ENCODE measurements at places on chromosomes 11 and 22.

DNA sequence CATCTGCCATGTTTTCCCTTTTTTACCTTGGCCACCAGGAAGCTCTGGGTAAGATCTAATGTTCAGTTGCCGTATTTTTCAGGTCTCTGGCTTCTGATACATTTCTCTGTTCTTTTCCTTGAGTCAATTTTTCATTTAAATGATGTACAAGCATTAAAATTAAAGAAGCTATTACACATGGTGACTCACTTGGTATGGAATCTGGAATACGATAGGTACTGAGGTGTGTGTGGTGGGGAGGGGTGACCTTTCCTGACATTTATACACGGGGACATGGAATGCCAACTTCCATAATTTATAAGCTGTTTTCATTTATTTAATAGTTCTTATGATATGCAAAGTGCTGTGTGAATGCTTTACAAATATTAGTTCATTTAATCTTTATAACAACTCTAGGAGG lies 47.8 kb upstream of the ALX4 start:
- DNase-seq: no peak

GRCh38 chr11:110077831-110078325 lies 15.3 kb upstream of the ZC3H12C start:
- DNase-seq: no peak

DNA sequence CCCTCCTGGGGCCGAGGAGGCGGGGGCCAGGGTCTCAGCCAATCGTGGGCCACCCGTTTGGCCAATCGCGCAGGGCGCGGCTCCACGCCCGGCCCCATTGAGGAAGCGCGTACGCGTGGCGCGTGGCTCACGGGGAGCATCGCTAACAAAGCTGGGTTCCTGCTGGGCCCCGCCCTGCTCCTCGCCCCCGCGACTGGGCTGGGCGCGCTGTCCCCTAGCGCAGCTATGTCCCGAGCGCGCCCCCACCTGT lies 614 bp upstream of the ASCL2 start:
- no peak for DNase-seq

DNA sequence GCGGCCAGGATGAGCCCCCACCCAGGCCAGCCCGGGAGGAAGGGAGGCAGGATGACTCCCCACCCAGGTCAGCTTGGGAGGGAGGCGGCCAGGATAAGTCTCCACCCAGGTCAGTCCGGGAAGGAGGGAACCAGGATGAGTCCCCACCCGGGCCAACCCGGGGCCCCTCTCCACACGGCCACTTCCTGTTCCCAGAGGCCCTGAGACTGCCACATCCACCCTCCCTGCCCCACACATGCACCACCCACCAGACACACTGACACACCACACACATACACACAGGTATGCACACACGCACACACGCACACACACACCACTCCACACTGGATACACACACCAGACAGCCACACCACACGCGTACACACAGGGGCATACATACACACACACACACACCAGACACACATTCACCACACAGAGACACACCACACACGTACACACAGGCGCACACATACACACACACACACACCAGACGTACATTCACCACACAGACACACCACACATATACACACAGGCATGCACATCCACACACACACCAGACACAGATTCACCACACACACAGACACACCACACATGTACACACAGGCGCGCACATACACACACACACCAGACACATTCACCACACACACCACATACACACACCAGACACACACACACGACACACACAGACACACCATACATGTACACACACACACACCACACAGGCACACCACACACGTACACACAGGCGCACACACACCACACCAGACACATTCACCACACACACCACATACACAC lies 84.9 kb upstream of the PRR5 start:
- no peak for DNase-seq

GRCh38 chr22:27729246-27729645 lies 72.3 kb downstream of the MN1 start:
- no peak for DNase-seq

DNA sequence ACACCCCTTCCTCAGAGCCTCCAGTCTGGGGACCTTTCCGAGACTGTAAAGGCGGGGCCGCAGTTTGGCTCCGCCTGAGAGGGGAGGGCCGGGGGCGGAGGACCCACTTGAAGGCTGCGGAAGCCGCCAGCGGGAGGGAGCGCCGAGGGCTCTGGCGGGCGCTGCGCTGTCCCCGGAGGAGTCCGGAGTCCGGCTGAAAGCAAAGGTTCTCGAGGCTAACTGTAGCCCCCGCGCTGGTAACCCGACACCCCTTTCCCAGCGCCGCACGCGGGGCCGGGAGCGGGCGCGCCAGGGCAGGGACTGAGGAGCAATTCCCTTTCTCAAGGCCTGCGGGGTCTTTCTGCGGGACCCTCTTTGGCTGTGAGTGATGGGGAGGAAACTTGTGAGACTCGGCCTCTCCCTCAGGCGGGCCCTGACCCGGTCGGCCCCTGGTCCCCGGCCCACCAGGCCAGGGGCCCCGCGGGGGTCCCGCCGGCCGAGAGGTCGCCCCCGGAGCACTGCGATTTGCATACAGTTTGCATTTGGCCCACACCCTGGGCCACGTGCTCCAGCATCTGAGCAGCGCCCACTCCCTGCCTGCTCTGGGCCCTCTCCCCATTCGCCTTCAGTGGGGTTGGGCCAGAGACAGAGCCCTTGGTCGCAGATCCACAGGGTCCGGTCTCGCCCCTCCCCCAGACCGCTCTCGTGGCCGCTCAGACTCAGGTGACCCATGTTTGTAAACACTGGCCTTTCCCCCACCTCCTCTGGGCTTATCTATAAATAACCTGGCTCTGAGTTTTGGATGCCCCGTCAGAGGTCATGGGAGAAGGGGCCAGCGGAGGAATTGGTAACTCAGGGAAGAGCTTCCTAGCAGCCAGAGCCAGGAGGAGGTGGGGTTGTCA lies 519 bp upstream of the ART5 start:
- DNase-seq: peak; percentile 53

- DNase-seq: no peak
Measured at GRCh38 chr22:44979154-44979553, 30.7 kb downstream of the PHF21B start.

GRCh38 chr11:133269267-133269666 lies 263.0 kb downstream of the OPCML start:
- DNase-seq: no peak

GRCh38 chr11:30984827-30985226 lies 384.7 kb downstream of the DCDC1 start:
- no peak for DNase-seq

DNA sequence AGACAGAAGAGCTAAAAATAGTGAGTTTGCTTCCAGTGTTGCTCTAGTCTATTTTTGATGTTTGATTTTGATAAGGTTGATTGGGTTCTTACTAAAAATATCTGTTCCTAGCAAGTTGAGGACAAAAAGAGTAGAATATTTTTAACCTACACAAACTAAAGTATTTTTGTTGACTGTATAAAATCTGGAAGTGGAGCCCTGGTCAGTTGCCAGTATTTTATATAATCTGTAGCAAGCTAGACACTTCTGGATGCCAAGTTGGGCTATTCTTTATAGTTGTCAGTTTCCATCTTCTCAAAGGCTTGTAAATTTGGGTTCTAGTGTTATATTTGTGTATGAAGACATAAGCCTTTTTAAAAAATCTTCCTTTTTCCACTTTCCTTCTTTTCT lies 56.7 kb downstream of the HSD17B12 start:
- no peak for DNase-seq

GRCh38 chr22:31840585-31840984 lies 86.8 kb downstream of the DEPDC5 start:
- no peak for DNase-seq

GRCh38 chr22:35517769-35518530 lies 22.7 kb upstream of the RASD2 start:
- no peak for DNase-seq

Data from head of caudate nucleus (tissue), 42 donors.